ENCODE measurements at places on chromosomes 7 and 10.

DNA sequence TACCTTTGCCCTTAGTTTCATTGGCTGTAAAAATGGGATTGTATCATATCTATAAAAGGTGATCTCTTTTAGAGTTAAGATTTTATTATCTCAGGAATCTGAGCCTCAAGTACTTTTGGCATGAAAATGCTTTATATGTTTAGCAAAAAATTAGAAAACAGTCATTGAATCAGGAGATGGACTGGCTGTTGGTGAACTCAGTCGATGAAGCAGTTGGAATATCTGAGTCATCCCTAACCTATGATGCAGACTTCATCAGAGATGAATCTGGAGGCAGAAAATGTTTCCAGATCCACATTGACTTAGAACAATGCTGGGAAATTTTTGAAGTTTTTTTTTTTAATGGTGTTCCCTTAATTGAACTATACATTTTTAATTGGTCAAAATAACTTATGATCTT is 228.5 kb downstream of the SLC25A13 start:
- DNase-seq: no peak

GRCh38 chr10:64537112-64537511 is 1015.9 kb downstream of the REEP3 start:
- no peak for DNase-seq

GRCh38 chr10:105001269-105001668 is 360.2 kb downstream of the SORCS3 start:
- no peak for DNase-seq

- DNase-seq: no peak
These were observed 261.2 kb downstream of the PPP1R3A start for GRCh38 chr7:113657603-113658002.

- DNase-seq: no peak
These were observed 35.2 kb upstream of the OR9A4 start for GRCh38 chr7:141880960-141881359.

DNA sequence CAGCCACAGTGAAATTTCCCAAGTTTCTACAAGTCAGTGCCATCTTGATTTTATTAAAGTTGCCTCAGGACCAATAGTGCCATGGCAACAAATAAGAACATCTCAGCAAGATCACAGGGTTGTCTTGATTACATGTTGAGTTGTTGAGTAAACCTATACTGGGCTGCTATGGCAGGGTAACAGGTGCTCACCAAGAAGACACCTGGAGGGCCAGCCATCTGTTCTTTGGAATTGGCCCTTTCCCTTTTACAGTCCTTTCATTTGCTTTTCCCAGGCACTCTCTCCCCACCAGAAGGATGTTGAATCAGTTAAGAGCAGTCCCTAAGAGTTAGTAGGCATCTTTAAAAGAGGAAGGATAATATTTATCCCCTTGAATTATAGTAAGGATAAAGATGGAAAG is 582.0 kb downstream of the TNS3 start:
- DNase-seq: no peak

GRCh38 chr7:10973942-10974911 is 555 bp downstream of the PHF14 start:
- DNase-seq: no peak
